Dermis blood vessel endothelial cell (primary cell): ENCODE measurements at places on chromosomes 11 and 22. TPM values are rescaled to one million over a fixed set of nuclear protein-coding genes. Genes with fewer than 3 reads are reported as not detected.
A peak's percentile ranks its signal among the peaks of the same experiment; 100 is the strongest.

DNA sequence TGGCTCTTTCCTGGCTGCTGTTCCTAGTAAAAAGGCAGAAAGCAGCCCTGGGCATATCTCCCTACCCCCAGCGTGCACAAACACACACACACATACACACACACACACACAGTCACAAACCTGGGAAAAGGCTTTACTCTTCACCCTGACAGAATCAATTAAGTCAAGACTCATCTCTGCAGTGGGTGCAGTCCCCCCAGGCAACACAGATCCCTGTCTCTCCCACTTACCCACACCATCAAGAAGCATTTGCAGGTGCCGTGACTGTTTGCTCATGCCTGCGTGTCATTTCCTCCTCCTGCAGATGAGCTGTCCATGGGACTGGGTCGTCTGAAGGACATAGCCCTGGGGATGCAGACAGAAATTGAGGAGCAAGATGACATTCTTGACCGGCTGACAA lies 28.6 kb downstream of the SNAP29 start:
- DNase-seq = peak; percentile 12

DNA sequence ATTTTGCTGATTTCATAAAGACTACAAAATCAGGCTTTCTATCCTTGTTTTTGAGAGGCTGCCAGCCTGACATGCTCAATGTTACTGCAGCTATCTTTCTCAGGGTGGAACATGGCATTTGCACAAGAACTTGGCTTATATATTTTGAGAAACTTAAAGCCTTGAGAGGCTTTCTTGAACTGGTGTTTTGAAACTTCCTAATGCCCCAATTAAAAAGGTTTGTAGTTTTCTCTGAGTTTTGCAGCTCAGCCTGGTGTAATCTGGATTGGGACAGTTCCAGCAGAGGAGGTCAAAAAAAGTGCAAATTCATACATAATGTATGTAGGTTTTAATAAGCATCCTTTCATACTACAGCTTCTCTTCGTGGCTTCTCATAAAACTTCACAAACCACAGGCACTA lies 223.4 kb downstream of the FAM76B start:
- no peak for DNase-seq

DNA sequence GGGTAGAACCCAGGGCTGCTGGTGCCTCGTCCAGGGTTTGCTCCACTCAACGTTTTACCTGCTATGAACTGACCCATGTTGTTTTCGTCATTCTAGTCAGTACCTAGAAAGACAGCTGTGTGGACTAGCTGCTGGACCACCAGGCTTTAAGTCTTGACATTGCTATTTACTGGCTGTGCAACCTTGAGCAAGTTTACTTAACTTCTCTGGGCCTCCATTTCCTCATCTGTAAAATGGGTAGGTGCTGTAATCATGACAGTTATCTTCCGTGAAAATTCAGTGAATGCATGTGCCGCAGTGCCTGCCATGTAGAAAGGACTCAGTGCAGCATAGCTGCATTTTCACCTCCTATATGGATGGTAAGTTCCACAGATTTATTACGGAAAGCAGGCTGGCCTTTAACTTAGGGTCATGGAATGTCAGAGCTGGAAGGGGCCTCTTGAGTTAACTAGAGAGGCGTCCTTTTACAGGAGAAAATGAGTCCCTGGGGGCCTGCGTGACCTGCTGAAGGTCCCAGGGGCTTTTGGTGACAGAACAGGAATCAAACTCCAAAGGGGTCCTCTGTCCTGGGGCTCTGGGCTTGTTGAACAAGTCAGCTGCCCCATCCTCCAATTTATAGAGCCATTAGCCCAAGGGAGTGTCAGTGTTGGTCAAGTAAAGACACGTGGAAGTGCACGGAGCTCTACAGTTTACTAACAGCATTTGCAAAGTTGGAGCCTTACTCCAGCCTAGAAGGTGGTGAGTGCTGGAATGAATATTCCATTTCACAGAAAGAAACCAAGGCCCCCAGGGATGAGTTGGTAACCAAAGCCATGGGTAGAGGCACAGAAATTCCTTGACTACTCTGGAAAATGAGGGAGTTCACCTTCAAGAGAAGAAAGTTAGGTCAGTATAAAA lies 12.0 kb upstream of the MALAT1 start:
- DNase-seq = no peak

Gene E2F8
- 1.0 and 3.4 TPM in 2 replicates for total RNA-seq

Gene OR6A2
- 0.05 and 0.17 TPM in 2 replicates for total RNA-seq

- DNase-seq = no peak
Observed at GRCh38 chr11:61913699-61914395, 3.5 kb downstream of the RAB3IL1 start.

DNA sequence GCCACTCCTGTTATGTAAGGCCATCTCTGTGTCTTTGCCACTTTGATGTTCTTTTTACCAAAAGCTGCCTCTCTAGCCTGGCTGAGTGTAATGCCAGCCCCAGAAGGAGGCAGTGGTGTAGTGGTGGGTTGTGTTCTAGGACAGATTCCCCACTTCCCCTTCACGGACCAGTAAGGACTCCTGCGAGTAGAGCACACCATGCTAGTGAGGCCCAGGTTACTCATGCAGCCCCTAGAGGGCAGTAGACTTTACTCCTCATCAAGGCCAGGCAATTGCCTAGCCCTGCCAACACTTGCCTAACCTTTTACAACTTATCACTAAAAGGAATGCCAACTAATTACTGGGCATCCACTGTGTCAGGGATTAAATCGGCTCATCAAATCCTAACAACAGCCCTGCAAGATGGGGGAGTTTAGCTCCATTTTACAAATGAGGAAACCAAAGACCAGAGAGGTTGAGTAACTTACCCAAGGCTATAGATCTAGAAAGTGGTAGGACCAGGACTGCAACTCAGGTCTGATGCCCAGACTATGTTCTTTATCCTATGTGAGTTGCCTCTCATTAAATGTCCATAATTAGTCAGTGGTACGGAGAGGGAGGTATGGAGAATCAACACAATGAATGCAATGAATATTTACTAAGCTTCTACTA lies 75.3 kb downstream of the APIP start:
- DNase-seq = peak; percentile 40
